ENCODE measurements at places on chromosomes 2 and 18. TPM values are rescaled to one million over a fixed set of nuclear protein-coding genes. Genes with fewer than 3 reads are reported as not detected.

The BCL2 gene
- 30.6 TPM for total RNA-seq

The RGPD8 gene
- total RNA-seq = 39.3 TPM

The ANKRD29 gene
- total RNA-seq = 1.2 TPM

The DCC gene
- total RNA-seq = 13.6 TPM

The TBR1 gene
- total RNA-seq = 53.7 TPM

The MPP4 gene
- total RNA-seq = 0.31 TPM

The CXCR4 gene
- total RNA-seq = 115 TPM

The ITPRIPL1 gene
- 7.5 TPM for total RNA-seq

The UBXN2A gene
- total RNA-seq = 53.5 TPM

The ASTL gene
- not detected for total RNA-seq

The CPO gene
- not detected for total RNA-seq

The IL1B gene
- total RNA-seq = 0.78 TPM

The DSC2 gene
- total RNA-seq = 5.9 TPM

The B3GNT2 gene
- 48.8 TPM for total RNA-seq

The PARD3B gene
- 5.6 TPM for total RNA-seq

The DSG1 gene
- 0.16 TPM for total RNA-seq

The ILKAP gene
- 78.3 TPM for total RNA-seq

The PLCL1 gene
- total RNA-seq = 26.0 TPM

Data from occipital lobe (tissue), 3 donors.